ENCODE measurements at places on chromosomes 11 and 22. TPM values are rescaled to one million over a fixed set of nuclear protein-coding genes. Genes with fewer than 3 reads are reported as not detected.

The AAMDC gene
- 49.0 TPM for total RNA-seq

The STK33 gene
- total RNA-seq, result 8.1 TPM

The SHANK3 gene
- 10.1 TPM for total RNA-seq

The SCGB1C1 gene
- not detected for total RNA-seq

DNA sequence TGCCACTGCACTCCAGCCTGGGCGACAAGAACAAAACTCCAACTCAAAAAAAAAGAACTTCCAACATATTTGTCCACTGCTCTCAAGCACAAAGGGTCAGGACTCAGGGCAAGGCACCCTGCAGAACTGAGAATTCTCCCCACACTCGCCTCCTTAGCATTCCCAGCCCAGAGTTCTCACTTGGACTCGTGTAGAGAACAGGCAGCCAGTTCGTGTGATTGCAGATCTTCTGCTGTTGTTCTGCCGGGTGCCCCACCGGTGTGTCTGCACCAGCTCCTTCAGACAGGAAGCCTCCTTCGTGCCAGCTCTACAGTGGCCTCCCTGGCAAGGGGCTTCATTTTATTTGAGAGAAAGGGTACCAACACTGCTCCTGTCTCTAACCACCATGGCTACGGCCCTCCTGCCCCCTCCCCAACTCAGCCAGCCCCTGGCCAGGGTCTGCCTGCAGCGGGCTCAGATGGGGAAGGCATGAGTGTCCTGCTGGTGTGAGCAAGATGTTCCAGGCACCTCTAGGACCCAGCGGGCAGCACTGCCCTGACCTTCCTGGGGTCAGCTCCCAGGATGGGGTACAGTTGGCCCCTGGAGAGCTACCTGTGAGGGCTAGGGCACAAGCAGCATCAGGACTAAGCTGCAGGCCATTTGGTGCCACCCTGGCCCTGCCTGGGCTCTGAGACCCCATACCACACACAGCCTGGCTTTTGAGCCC, 19.5 kb upstream of the SCGB1A1 start:
- no peaks in the 10 kb centered on the region for H3K27me3 ChIP-seq
- no peak overlapping the region for H3K4me3 ChIP-seq
- H3K4me1 ChIP-seq, result peaks cover 19% of the 10 kb centered on the region
- no peak for DNase-seq
- H3K27ac ChIP-seq, result no peak overlapping the region

DNA sequence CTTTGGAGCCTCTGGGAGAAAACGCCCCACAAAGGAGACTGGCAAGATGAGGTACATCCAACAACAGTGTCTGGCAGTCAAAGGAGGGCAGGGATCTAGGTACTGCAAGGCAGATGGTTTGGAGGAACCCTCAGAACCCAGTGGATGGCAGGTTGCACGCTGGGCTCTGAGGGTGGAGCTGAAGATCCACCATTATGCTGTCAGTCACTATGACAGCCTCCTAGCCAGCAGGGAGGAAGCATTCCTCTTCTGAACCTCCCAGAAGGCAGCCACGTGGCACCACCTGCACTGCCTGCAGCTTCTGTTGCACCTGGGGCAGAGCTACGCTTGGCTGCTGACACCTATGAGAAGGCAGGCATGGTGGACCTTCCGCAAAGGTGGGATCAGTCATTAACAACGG, 40.2 kb downstream of the HTR3A start:
- H3K36me3 ChIP-seq, result no peaks in the 10 kb centered on the region
- no peaks in the 10 kb centered on the region for H3K4me1 ChIP-seq
- DNase-seq, result no peak
- H3K4me3 ChIP-seq, result no peak overlapping the region
- no peak overlapping the region for H3K27ac ChIP-seq

DNA sequence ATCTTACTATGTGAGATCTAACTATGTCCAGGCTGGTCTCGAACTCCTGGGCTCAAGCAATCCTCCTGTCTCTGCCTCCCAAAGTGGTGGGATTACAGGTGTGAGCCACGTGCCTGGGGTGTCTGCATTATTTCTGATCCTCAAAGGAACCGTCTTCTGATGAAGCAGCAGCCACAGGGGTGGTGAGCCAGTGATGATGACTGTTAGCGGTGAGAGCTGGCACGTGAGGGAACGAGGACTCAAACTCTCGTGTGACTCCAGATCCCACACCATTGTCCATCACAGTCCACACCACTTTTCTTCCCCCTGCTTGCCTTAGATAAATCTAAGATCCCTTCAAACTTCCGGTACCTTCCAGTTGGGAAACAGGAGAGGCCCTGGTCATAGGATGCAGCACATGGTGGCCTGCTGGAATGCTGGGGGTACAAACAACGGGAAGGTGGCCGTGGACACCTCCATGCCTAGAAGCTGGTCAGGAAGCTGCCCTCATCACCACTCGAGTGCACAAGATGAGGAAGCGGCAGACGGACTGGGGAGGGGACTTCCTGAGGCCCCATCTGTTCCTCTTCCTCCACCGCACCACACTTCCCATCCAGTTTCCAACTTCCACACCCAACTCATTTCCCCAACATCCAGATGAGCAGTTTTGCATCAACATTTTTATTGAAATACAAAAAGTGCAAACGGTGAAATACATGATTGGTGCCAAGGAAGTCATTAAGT, 23.8 kb downstream of the ARHGAP1 start:
- H3K4me3 ChIP-seq, result no peak overlapping the region
- peaks cover 33% of the 10 kb centered on the region for H3K36me3 ChIP-seq
- no peaks in the 10 kb centered on the region for H3K27me3 ChIP-seq
- peaks cover 19% of the 10 kb centered on the region for H3K4me1 ChIP-seq
- DNase-seq, result no peak
- H3K27ac ChIP-seq, result no peak overlapping the region

DNA sequence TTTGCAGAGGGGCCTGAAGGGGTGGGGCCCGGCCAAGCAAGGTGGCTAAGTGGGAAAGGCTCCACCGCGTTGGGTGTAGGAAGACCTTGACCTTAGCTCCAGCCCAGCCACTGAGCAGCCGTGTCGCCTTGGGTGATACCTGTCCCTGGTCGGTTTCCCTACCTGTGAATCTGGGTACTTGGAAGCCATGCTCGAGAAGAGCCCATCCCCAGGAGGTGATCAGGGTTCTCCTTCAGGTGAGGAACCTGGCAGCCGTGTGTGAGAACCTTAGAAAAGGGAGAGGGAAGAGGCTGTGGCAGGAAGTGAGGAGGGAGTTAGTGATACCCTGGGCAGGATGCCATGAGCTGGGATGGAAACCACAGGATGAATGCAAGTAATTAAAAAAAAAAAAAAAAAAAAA, 21.6 kb downstream of the PPARA start:
- H3K27ac ChIP-seq, result no peak overlapping the region
- peak; percentile 71 for DNase-seq
- no peaks in the 10 kb centered on the region for H3K27me3 ChIP-seq
- H3K4me1 ChIP-seq, result peaks cover 18% of the 10 kb centered on the region
- no peaks in the 10 kb centered on the region for H3K36me3 ChIP-seq

DNA sequence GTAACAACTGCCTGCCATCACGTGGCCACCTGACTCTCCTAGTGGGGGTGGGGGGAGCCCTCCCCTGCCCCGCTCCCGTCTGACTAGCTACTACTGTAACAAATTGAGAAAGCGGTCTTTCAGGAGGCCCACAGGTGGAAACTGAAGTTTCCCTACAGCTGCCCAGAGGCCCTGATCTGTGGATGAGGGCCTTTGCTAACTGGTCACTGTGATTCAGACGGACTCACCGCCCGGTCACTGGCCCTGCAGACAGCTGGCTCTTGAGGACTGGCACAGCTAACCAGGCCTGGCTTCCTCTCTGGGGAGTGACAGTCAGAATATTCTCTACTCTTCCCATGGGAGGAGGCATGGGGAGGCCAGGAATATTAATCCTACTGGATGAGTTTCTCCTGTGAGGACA, 116.8 kb downstream of the ARHGAP8 start:
- H3K27ac ChIP-seq, result no peak overlapping the region
- no peak overlapping the region for H3K4me3 ChIP-seq
- no peaks in the 10 kb centered on the region for H3K27me3 ChIP-seq
- H3K4me1 ChIP-seq, result peaks cover 3% of the 10 kb centered on the region
- DNase-seq, result no peak

DNA sequence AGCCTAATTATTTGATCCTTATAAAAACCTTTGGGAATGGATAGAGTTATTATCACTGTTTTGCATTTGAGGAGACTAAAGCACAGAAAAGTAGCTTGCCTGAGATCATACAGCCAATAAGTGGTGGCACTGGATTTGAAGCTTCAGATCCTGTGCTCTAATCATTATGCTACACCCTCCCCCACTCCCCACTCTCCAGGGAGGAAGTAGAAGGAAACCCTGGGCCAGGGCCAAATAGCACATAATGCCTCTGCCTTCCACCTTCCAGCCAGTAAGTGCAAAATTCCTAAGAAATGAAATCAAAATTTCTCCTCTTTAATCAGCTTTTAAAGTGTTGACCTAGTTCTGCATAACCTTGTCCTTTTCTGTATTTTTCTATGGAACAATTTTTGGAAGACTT, 61.6 kb downstream of the SIK2 start:
- H3K36me3 ChIP-seq, result no peaks in the 10 kb centered on the region
- no peak overlapping the region for H3K27ac ChIP-seq
- H3K4me1 ChIP-seq, result no peaks in the 10 kb centered on the region
- no peaks in the 10 kb centered on the region for H3K27me3 ChIP-seq

DNA sequence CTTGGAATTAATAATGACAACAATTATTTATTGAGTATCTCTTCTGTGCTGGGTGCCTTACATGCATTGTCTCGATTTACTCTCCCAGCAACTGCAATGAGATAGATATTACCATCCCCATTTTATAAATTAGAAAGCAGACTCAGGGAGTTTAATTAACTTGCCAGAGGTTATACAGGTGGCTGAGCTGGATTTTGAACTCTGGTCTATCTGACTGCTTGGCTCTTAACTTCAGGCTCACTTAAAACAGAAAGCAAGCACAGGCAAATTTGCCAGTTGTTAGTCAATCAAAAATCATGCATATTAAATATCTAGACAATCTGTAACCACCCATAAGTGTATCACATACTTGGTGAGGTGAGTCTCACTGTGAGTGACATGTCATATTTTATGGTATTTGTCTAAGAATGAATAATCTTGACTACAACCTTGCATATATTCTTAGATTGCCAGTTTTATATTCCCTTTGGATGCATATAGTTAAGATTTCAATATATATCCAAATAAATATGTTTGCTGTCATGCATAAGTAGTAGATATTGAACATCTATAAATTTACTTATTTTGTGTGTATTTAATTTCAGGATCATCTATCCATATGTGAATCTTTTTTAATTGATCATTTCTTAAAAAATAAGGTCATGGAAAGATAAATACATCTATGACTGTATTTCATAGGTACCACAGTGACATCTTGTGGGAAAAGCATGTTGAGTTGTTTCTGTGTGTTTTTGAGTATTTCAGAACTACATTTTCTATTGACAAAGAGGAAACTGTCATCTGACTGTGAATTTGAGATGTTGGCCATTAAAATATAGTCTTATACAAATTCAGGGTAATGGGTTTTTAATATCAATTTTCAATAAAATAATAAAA, 112.0 kb upstream of the ARHGAP42 start:
- no peaks in the 10 kb centered on the region for H3K36me3 ChIP-seq
- no peak for DNase-seq
- H3K27ac ChIP-seq, result no peak overlapping the region
- H3K4me3 ChIP-seq, result no peak overlapping the region

DNA sequence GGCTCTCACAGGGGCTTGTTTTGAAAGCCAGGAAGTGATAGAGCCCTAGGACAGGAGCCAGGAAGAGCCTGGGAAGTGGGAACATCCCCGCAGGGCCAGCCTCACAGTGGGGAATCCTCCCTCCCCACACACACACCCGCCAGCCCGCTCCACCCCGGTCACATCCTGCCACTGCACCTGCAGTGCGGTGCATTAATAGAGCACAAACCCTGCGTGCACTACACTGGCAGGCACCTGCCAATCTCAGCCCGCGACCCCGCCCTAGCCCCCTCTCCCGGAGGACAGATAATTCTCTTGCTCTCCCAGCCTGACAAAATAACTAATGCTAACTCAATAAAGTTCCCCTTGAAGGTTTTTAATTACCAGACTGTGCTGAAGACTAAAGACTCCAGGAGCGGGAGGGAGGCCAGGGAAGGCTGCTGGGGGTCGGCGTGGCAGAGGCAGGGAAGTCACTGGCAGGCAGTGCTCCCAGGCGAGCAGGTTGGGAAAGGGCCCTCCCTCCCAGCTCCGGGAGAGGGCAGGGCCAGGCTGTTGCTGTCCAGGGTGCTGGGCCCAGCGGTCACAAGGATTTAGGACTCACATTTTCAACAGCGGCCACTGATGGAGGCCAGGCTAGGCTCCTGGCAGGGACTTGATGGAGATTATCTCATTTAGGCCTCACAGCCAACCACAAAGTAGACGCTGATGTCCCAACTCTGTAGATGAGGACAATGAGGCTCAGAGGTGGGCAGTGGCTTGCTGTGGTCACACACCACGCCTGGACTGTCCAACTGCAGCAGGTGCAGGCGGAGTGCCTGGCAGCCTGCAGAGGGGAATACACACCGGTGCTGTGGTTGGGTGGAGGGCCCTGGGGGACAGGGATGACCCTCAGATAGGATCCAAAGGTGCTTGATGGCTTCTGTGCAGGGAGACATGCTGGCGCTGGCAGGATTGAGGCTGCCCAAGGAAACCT, 23.9 kb upstream of the TCF20 start:
- H3K36me3 ChIP-seq, result no peaks in the 10 kb centered on the region
- no peak overlapping the region for H3K4me3 ChIP-seq
- peak; percentile 12 for DNase-seq
- no peaks in the 10 kb centered on the region for H3K4me1 ChIP-seq

DNA sequence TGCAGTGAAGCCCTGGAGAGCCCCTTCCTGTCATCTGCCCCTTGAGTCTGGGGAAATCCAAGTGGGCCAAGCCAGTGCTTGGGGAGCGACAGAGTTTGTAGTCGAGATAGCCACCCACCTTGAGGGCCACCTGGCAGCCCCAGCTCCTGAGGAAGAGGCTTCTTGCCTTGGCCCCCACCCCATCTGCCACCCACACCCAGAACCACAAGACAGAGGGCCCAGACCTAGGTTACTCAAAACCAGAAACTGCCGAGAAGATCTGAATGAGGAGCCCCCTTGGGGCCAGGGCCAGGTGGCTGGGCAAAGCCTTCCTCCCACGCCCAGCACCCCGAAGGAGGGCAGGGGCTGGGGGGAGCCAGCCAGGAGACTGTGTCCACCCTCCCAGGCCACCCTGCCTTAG, 18.8 kb upstream of the PRR5 start:
- no peak overlapping the region for H3K4me3 ChIP-seq
- no peak for DNase-seq
- H3K27me3 ChIP-seq, result no peaks in the 10 kb centered on the region
- H3K27ac ChIP-seq, result no peak overlapping the region

DNA sequence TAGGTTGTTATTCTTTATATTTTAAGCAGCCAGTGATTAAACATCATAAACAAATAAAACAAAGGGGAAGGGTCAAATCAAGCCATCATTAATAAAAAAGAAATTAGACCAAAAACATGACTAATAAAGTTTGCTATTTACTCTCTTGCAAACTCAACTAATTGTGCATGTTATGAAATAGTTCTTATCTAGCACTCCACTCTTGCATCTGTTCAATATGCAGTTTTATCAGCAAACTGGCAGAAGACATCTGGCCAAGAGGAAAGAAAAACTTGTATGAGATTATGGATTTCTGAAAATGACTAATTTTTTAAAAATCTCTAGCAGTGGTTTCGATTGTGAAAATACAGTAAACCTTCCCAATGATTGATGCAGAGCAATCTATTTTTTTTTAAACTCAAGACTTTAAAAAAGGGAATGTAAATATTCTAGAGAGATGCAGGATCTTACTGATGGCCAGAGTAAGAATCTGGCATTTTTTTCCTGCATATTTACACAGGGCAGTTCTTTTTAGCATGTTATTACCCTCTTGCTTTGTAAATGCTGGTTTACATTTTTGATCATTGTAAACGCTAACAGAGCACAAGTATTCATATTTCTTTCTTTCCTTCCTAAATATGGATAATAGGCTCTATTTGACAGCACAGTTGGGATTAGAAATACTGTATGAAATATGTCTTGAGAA, 83.3 kb downstream of the GRIA4 start:
- DNase-seq, result no peak
- H3K4me1 ChIP-seq, result no peaks in the 10 kb centered on the region
- H3K27me3 ChIP-seq, result no peaks in the 10 kb centered on the region
- H3K36me3 ChIP-seq, result no peaks in the 10 kb centered on the region

Data from astrocyte (in vitro differentiated cells and primary cell).